Pancreas (tissue), 10 donors: ENCODE measurements at places on chromosomes 12 and 14. TPM values are rescaled to one million over a fixed set of nuclear protein-coding genes. Genes with fewer than 3 reads are reported as not detected.

DNA sequence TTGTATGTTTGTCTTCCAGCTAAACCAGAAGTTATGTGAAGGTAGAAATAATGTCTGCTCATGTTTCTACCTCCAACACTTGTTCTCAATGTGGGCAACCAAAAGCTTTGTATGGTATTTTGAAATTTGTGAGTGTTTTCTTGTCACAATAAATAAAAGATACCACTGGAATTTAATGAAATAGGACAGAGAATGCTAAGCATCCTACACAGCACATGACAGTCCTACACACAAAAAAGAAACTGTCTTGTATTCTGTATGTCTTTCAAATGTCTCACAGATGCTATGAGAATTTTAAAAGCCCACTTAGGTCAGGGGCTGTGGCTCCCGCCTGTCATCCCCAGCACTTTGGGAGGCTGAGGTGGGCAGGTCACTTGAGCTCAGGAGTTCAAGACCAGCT is 68.9 kb downstream of the RALGAPA1 start:
- no peaks in the 10 kb centered on the region for H3K27me3 ChIP-seq
- DNase-seq = no peak
- no peaks in the 10 kb centered on the region for H3K4me1 ChIP-seq

GRCh38 chr14:99649219-99649618 is 4.3 kb downstream of the HHIPL1 start:
- no peaks in the 10 kb centered on the region for H3K36me3 ChIP-seq
- H3K27ac ChIP-seq = no peak overlapping the region
- no peaks in the 10 kb centered on the region for H3K27me3 ChIP-seq

- peak; percentile 57 for DNase-seq
- H3K27me3 ChIP-seq = no peaks in the 10 kb centered on the region
- H3K4me1 ChIP-seq = peaks cover 10% of the 10 kb centered on the region
- H3K4me3 ChIP-seq = no peak overlapping the region
- no peak overlapping the region for H3K27ac ChIP-seq
Observed at GRCh38 chr12:122976648-122976975, 1.6 kb downstream of the OGFOD2 start.

- no peak overlapping the region for H3K4me3 ChIP-seq
- H3K27ac ChIP-seq = no peak overlapping the region
- no peaks in the 10 kb centered on the region for H3K4me1 ChIP-seq
- H3K36me3 ChIP-seq = no peaks in the 10 kb centered on the region
Observed at GRCh38 chr12:524167-524951, 64.6 kb downstream of the B4GALNT3 start.

DNA sequence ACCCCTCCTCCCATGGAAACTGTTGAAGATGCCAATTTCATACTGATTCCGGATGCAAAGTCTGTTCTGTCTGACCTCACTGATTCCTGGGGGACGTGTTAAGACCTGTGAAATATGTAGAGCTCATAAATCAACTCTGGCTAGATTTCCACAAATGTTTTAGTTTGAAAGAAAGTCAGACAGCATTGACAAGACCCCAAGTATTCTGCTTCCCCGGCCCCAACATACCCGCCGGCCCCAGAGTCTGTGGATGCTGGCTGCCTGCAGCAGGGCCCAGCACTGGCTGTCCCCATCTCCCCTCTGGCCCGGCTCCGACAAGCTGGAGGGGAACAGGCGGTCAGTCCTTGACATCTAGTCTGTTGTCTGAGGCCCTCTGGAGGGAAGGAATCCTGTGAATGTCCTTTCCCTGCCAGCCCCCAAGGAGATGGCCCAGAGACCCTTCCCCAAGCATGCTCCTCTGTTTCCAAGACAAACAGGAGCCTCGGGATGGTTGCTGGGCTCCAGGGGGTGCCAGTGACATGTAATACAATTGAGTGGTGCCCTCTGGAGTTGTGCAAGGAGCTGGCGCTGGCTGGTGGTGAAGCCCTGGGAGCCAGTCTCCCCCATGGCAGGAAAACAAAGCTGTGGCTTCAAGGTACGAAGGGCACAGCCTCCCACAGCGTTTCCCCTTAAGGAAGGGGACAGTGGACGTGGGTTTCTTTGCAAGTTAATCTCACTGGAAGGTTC is 22.3 kb downstream of the FBLN5 start:
- no peak for DNase-seq
- no peaks in the 10 kb centered on the region for H3K36me3 ChIP-seq
- no peak overlapping the region for H3K4me3 ChIP-seq
- H3K27ac ChIP-seq = no peak overlapping the region

GRCh38 chr12:21906919-21907493 is 34.2 kb downstream of the ABCC9 start:
- DNase-seq = no peak
- no peaks in the 10 kb centered on the region for H3K27me3 ChIP-seq
- no peaks in the 10 kb centered on the region for H3K36me3 ChIP-seq
- H3K27ac ChIP-seq = no peak overlapping the region
- no peak overlapping the region for H3K4me3 ChIP-seq

DNA sequence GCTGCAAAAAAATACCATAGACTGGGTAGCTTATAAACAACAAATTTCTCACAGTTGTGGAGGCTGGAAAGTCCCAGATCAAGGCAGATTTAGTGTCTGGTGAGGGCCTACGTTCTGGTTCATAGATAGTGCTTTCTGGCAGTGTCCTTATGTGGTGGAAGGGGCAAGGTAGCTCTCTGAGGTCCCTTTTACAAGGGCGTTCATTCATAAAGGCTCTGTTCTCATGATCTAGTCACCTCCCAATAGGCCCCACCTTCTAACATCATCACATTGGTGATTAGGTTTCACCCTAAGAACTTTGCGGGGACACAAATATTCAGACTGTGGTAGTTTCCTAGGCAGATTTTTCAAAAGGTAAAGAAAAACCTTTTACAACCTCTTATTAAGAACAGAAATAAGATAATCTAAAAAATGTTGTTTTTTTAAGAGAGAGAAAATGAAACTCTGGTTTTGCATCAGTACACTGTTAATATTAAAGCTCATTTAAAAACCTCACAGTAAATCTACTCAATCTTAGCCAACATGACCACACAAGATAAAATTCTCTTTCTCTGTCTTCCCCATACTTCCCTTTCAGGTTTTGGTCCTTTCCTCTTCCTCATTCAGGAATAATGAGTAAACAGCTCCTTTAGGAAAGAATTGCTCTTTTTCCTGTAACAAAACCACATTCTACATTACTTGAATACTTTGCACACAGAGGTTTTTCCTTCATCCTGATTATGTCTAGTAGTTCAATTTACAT is 117.5 kb downstream of the UNC79 start:
- H3K27me3 ChIP-seq = no peaks in the 10 kb centered on the region
- H3K27ac ChIP-seq = peak overlapping the region; percentile 59
- no peaks in the 10 kb centered on the region for H3K4me1 ChIP-seq
- H3K36me3 ChIP-seq = no peaks in the 10 kb centered on the region
- no peak for DNase-seq

DNA sequence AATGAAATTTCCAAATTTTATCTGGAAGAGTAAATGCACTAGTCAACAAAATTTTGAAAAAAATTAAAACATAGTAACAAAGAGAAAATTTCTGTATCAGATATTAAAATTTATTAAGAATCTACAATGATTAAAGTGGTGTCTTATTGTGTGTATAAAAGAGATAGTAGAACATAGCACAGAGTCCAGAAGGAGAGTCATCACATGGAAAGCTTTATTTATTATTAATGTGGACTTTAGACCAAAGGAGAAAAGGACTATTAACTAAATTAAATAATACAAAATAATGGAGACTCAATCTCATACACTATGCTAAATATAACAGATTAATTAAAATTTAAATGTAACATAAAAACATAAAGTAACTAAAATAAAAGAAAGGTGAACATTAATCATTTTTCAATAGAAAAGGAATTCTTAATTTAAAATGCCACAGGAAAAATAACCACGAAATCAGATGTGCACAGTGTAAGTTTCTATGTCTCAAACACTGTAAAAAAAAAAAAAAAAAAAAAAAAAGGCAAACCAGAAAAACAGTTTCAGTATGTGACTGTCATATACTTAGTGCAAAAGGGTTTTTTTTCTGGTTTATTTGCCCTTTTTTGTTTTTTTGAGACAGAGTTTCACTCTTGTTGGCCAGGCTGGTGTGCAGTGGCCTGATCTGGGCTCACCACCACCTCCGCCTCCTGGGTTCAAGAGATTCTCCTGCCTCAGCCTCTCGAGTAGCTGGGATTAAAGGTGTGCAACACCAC is 95.4 kb downstream of the MYF5 start:
- no peaks in the 10 kb centered on the region for H3K27me3 ChIP-seq
- no peak overlapping the region for H3K27ac ChIP-seq
- no peak for DNase-seq
- no peak overlapping the region for H3K4me3 ChIP-seq

DNA sequence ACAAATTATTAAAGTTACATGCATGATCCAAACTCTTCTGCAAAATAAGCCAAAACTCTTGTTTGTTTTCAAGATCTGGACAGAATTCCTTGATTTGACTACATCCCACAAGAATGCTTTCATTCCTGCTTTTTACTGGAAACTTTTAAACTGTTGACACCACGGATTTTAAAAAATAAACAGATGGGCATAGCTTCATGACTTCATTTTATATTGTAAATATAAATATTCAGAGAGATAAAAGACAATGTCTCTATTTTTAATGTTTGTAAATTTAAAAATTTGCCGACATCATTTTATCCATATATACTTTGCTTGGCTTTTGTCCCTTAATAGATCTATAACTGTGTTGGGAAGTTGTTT is 134.3 kb upstream of the DCN start:
- H3K4me3 ChIP-seq = no peak overlapping the region
- no peaks in the 10 kb centered on the region for H3K36me3 ChIP-seq
- no peaks in the 10 kb centered on the region for H3K4me1 ChIP-seq
- DNase-seq = no peak
- H3K27me3 ChIP-seq = no peaks in the 10 kb centered on the region

- no peak for DNase-seq
- no peaks in the 10 kb centered on the region for H3K36me3 ChIP-seq
- H3K4me3 ChIP-seq = no peak overlapping the region
- H3K4me1 ChIP-seq = no peaks in the 10 kb centered on the region
- no peak overlapping the region for H3K27ac ChIP-seq
- H3K27me3 ChIP-seq = no peaks in the 10 kb centered on the region
Observed at GRCh38 chr12:45613296-45613695, 116.2 kb upstream of the ARID2 start.

GRCh38 chr14:98819867-98820206 is 452.2 kb downstream of the BCL11B start:
- no peak for DNase-seq
- H3K27ac ChIP-seq = peak overlapping the region; percentile 31
- no peaks in the 10 kb centered on the region for H3K27me3 ChIP-seq

DNA sequence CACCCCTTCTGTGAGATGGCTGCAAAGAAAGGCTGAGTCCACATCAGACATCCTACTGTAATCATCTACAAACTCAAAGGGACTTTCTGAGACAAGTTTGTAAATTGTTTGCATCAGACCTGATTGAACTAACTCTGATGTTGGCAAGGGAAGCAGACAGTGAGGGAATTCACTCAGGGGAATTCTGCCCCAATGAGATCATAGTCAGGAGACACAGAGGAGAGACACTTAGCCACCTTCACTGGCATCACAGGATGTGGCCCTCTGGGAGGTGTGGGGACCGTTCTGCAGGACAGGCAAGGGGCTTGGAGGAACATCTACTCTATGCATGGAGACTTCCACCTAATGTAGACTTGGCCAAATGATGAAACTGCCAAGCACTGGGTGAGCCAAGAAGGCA is 70.7 kb upstream of the DDX11 start:
- H3K27me3 ChIP-seq = no peaks in the 10 kb centered on the region
- no peak overlapping the region for H3K27ac ChIP-seq
- no peak overlapping the region for H3K4me3 ChIP-seq
- DNase-seq = no peak
- H3K36me3 ChIP-seq = no peaks in the 10 kb centered on the region
- no peaks in the 10 kb centered on the region for H3K4me1 ChIP-seq

DNA sequence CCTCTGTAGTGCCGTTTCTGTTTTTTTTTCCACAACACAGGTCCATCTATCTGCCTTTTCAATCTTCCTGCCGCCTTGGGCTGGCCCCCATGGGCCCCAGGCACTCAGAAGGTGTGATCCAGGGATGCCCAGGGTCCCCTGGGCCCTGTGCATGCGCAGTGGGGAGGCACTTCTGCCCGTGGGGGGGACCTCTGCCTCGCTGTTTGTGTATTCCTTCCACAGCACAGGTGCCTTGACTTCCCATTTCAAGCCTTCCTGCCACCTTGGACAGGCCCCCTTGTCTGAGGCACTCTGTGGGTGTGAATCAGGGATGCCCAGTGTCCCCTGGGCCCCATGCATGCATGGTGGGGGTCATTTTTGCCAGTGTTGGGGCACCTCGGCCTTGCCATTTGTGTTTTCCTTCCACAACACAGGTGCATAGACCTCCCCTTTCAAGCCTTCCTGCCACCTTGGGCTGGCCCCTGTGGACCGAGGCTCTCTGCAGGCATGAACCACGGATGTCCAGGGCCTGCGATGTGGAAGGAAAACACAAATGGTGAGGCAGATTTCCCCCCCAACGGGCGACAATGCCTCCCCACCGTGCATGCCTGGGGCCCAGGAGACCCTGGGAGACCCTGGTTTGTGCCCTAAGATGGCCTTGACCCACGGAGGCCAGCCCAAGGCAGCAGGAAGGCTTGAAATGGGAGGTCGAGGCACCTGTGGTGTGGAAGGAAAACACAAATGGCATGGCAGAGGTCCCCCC is 366.5 kb downstream of the ALG10 start:
- no peak overlapping the region for H3K4me3 ChIP-seq
- H3K27me3 ChIP-seq = no peaks in the 10 kb centered on the region
- no peaks in the 10 kb centered on the region for H3K36me3 ChIP-seq
- H3K4me1 ChIP-seq = no peaks in the 10 kb centered on the region
- no peak for DNase-seq
- no peak overlapping the region for H3K27ac ChIP-seq

DNA sequence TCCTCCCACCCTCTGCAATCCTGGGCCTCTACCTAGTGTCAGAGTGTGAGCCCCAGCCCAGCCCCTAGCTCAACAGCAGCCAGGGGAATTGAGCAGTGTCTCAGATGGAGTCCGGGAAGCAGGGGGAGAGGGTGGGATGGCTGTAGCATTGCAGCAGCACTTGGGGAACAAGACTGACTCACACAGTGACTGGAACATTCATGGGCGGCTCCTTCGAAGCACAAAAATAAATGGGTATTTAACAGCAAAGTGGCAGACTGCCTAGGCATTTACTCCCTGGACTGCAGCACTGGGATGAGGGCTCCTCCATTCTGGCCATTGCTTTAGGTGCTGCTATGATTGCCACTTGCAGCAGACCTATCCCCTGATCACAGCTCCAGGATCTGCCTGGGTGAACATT is 46.0 kb upstream of the STK38L start:
- no peak overlapping the region for H3K27ac ChIP-seq
- H3K4me1 ChIP-seq = no peaks in the 10 kb centered on the region
- H3K4me3 ChIP-seq = no peak overlapping the region
- H3K36me3 ChIP-seq = no peaks in the 10 kb centered on the region

- no peaks in the 10 kb centered on the region for H3K27me3 ChIP-seq
- H3K27ac ChIP-seq = no peak overlapping the region
- no peaks in the 10 kb centered on the region for H3K36me3 ChIP-seq
- DNase-seq = no peak
Observed at GRCh38 chr12:1859643-1860042, 39.3 kb downstream of the LRTM2 start.

- peak overlapping the region; percentile 29 for H3K4me3 ChIP-seq
- peak overlapping the region; percentile 79 for H3K27ac ChIP-seq
- H3K36me3 ChIP-seq = no peaks in the 10 kb centered on the region
- peak; percentile 62 for DNase-seq
- peaks cover 21% of the 10 kb centered on the region for H3K4me1 ChIP-seq
Observed at GRCh38 chr12:69330475-69331473, 17.4 kb upstream of the LYZ start.

The POTEM gene
- not detected for total RNA-seq

The G2E3 gene
- 9.5 TPM for total RNA-seq

The TNFRSF1A gene
- 68.1 TPM for total RNA-seq

The GLT1D1 gene
- total RNA-seq = 0.34 TPM

The DAO gene
- total RNA-seq = not detected

The RIMKLB gene
- total RNA-seq = 8.9 TPM

The SOAT2 gene
- not detected for total RNA-seq

The NOXRED1 gene
- 0.39 TPM for total RNA-seq

The LRRC10 gene
- not detected for total RNA-seq

The TFCP2 gene
- total RNA-seq = 15.3 TPM
